ENCODE measurements at places on chromosomes 7 and 10. TPM values are rescaled to one million over a fixed set of nuclear protein-coding genes. Genes with fewer than 3 reads are reported as not detected.

The EBF3 gene
- total RNA-seq = not detected

The AP4M1 gene
- 8.2 TPM for total RNA-seq

The FFAR4 gene
- total RNA-seq = not detected

DNA sequence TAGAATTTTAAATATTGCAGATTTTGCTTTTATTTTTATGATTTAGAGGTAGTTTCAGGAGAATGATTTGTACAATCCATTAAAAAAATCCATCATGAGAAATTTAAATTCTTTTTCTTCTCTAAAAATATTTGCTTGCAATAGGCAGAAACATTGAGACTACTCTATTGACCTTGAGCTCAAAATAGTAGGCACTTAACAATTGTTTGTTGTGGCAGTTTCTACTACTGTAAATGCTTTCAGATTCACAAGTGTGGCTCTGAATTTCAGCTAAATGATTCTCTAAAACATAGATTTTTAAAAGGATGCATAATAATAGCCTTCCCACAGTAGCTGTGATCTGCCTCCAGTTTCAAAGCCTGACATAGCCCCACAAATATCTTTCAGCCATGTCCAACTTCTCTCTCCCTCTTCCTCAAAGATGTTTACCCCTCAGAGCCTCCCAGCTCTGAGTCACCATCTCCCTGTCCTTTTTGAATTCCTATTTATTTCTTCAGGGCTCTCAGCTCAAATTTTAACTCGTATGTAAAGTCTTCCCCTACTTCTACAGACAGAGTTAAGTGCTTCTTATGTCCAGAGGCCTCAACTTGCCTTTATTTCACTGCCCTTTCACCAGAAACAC lies 160.5 kb downstream of the AOAH start:
- H3K4me1 ChIP-seq = no peaks in the 10 kb centered on the region
- no peaks in the 10 kb centered on the region for H3K36me3 ChIP-seq
- H3K27me3 ChIP-seq = no peaks in the 10 kb centered on the region
- H3K27ac ChIP-seq = no peak overlapping the region

- H3K4me3 ChIP-seq = no peak overlapping the region
- H3K27me3 ChIP-seq = no peaks in the 10 kb centered on the region
- H3K4me1 ChIP-seq = no peaks in the 10 kb centered on the region
- H3K36me3 ChIP-seq = no peaks in the 10 kb centered on the region
Measured at GRCh38 chr10:10860455-10860976, 157.2 kb upstream of the CELF2 start.

- H3K36me3 ChIP-seq = no peaks in the 10 kb centered on the region
- no peak for DNase-seq
- H3K4me1 ChIP-seq = no peaks in the 10 kb centered on the region
- peaks cover 12% of the 10 kb centered on the region for H3K27me3 ChIP-seq
Measured at GRCh38 chr7:42244828-42245227, 7.8 kb upstream of the GLI3 start.

- H3K4me1 ChIP-seq = peaks cover 48% of the 10 kb centered on the region
- H3K4me3 ChIP-seq = no peak overlapping the region
- no peak overlapping the region for H3K27ac ChIP-seq
- no peaks in the 10 kb centered on the region for H3K36me3 ChIP-seq
- DNase-seq = no peak
- H3K27me3 ChIP-seq = no peaks in the 10 kb centered on the region
Measured at GRCh38 chr7:4003503-4003902, 678.6 kb upstream of the FOXK1 start.

DNA sequence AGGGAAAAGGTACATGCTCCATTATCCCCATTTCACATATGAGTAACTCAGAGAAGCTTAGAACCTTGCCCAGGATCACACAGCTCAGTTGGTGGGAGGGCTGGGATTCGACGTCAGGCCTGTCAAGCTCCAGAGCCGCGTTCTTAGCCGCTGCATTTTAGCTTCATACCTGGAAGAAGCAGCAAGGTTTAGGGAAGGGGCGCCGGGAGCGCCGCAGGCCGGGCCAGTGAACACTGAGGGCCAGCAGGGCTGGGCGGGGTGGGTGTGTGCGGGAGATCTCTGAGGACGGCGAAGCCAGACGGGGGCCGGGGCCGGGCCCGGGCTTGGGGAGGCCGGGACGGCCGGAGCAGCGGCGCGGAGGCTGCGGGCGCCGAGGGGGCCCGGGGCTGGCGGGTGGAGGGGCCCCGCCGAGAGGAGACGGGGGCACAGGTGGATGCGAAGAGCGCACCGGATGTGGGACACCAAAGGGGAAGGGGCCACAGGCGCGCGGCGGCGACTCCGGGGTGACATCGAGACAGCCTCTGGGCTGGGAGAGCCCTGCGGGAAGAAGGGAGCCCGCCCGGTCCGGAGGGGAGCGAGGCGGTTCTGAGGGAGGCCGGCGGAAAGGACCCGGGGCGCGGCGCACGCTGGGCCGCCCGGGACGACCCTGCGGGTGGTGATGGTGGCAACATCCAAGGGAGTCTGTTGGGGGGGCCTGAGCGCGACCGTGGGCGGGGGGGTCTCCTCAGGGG lies 498 bp downstream of the NDST2 start:
- H3K4me1 ChIP-seq = peaks cover 21% of the 10 kb centered on the region
- no peaks in the 10 kb centered on the region for H3K27me3 ChIP-seq
- H3K36me3 ChIP-seq = peaks cover 33% of the 10 kb centered on the region

GRCh38 chr7:84250452-84250851 lies 55.9 kb upstream of the SEMA3A start:
- no peaks in the 10 kb centered on the region for H3K4me1 ChIP-seq
- no peaks in the 10 kb centered on the region for H3K36me3 ChIP-seq
- no peaks in the 10 kb centered on the region for H3K27me3 ChIP-seq

- no peak overlapping the region for H3K4me3 ChIP-seq
- no peak for DNase-seq
- no peaks in the 10 kb centered on the region for H3K36me3 ChIP-seq
- H3K27ac ChIP-seq = no peak overlapping the region
- H3K27me3 ChIP-seq = no peaks in the 10 kb centered on the region
Measured at GRCh38 chr10:63986536-63986935, 465.3 kb downstream of the REEP3 start.

DNA sequence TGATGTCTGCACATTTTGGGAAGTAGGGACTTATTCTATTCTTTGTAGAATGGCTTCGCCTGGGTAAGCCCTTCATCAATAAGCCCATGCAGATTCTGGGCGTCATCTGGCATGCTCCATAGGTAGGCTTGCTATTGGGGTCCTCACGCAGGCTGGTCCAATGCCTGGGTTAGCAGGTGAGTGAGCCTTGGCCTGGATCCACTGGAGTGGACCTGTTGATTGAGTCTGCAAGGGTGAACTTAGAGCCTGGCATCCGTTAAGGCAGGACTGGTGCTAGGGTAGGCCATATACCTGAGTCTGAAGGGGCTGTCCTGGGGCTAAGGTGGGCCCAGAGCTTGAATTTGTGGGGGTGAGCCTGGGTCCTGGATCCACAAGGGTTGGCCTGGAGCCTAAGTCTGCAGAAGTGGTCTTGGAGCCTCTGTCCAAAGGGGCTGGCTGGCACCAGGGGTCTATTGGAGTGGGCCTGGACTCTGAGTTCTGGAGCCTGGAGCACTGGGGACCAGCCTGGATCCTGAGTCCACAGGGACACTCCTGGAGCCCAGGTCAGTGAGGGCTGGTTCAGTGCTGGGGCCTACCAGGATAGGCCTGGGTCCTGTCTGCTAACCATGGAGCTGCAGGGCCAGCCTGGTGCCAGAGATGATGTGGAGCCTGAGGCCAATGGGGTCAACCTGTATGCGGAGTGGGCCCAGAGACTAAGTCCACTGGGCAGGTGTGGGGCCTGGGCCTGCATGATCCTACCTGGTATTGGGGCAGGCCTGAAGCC lies 297.7 kb downstream of the PTPRN2 start:
- H3K27me3 ChIP-seq = no peaks in the 10 kb centered on the region
- H3K4me3 ChIP-seq = no peak overlapping the region
- no peak for DNase-seq
- H3K36me3 ChIP-seq = no peaks in the 10 kb centered on the region
- H3K27ac ChIP-seq = no peak overlapping the region

- H3K36me3 ChIP-seq = no peaks in the 10 kb centered on the region
- peak overlapping the region; percentile 67 for H3K27ac ChIP-seq
- no peaks in the 10 kb centered on the region for H3K27me3 ChIP-seq
- DNase-seq = peak; percentile 20
Measured at GRCh38 chr7:111029574-111030251, 61.2 kb upstream of the LRRN3 start.

- H3K4me3 ChIP-seq = no peak overlapping the region
- no peak overlapping the region for H3K27ac ChIP-seq
Measured at GRCh38 chr10:86979296-86979818, 11.1 kb downstream of the ADIRF start.

DNA sequence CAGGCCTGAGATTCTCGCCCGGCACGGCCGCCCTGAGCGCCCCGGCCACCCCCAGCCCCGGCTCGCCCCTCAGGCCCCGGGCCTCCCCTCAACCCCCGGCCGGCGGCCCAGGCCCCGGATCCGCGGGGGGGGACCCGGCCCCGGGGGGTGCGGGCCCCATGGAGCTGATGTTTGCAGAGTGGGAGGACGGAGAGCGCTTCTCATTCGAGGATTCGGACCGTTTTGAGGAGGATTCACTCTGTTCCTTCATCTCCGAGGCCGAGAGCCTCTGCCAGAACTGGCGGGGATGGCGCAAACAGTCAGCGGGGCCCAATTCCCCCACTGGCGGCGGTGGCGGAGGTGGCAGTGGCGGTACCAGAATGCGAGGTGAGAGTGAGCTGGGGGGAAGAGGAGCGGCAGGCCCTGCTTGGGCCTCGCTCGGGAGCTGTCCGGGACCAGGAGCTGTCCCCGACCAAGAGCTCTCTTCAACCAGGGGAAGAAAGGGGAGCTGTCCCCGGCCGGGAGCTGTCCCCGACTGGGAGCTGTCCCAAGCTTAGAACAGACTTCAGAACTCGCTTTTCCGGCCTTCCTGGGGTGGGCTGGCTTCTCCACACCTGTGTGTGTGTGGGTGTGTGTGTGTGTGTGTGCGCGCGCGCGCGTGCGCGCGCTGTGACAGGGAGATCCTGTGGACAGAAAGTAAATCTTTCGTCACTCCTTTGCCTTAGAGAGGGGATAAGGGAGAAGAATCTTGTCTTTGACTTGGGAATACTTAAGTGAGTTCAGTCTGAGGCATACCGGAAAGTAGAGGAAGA lies 510 bp downstream of the ZSWIM8 start:
- H3K4me3 ChIP-seq = peak overlapping the region; percentile 75
- H3K27ac ChIP-seq = peak overlapping the region; percentile 70
- peaks cover 48% of the 10 kb centered on the region for H3K4me1 ChIP-seq
- H3K36me3 ChIP-seq = peaks cover 18% of the 10 kb centered on the region
- no peak for DNase-seq
- H3K27me3 ChIP-seq = no peaks in the 10 kb centered on the region

- peaks cover 2% of the 10 kb centered on the region for H3K27me3 ChIP-seq
- no peaks in the 10 kb centered on the region for H3K36me3 ChIP-seq
- no peak overlapping the region for H3K4me3 ChIP-seq
- no peak overlapping the region for H3K27ac ChIP-seq
Measured at GRCh38 chr10:114349522-114350215, 54.6 kb downstream of the AFAP1L2 start.

DNA sequence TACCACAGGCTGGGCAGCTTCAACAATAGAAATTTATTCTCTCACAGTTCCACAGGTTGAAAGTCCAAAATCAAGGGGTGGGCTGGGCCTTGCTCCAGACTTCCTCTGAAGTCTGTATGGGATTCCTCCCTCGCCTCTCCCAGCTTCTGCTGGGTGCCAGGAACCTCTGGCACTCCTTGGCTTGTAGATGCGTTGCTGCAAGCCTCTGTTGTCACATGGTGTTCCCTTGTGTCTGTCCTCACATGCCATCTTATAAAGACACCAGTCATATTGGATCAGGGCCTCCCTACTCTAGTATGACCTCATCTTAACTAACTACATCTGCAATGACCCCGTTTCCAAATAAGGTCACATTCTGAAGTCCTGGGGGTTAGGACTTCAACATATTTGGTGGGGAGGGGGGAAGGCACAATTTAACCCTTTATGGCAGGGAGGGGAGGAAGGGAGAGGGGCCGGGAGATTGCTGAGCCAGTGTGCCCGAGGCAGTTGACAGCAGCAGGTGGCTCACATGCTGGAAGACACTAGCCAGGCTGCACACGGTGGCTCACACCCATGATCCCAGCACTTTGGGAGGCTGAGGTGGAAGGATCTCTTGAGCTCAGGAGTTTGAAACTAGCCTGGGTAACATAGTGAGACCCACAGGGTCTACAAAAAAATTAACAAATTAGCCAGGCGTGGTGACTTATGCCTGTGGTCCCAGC lies 18.8 kb downstream of the ZNF282 start:
- H3K4me1 ChIP-seq = no peaks in the 10 kb centered on the region
- no peak for DNase-seq
- peaks cover 94% of the 10 kb centered on the region for H3K36me3 ChIP-seq
- H3K27ac ChIP-seq = no peak overlapping the region
- H3K27me3 ChIP-seq = no peaks in the 10 kb centered on the region
- no peak overlapping the region for H3K4me3 ChIP-seq

- H3K27me3 ChIP-seq = no peaks in the 10 kb centered on the region
- no peak overlapping the region for H3K27ac ChIP-seq
- no peaks in the 10 kb centered on the region for H3K36me3 ChIP-seq
- H3K4me1 ChIP-seq = no peaks in the 10 kb centered on the region
Measured at GRCh38 chr10:93947524-93947923, 46.2 kb upstream of the PLCE1 start.

DNA sequence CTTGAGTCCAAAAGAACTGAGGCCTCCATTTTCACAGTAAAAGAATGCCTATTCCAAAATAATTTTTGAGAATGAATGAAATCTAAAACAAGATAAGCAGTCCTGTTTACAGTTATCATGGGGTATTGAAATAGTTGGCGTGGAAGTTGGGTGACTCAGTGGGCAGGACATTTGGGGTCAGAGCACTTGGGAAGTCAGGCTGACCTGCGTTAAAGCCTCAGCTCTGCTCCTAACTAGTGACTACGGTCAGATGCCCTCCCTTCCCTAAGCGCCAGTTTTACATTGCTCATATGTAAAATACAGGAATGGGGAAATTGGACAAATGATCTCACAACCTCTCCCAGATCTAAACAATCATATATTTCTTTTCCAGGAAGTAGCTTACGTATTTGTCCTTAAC lies 2.3 kb upstream of the PAPSS2 start:
- H3K4me1 ChIP-seq = peaks cover 26% of the 10 kb centered on the region
- DNase-seq = no peak
- H3K36me3 ChIP-seq = no peaks in the 10 kb centered on the region
- no peak overlapping the region for H3K4me3 ChIP-seq
- peaks cover 5% of the 10 kb centered on the region for H3K27me3 ChIP-seq
- no peak overlapping the region for H3K27ac ChIP-seq

GRCh38 chr7:129845972-129846327 lies 106.8 kb downstream of the UBE2H start:
- no peaks in the 10 kb centered on the region for H3K4me1 ChIP-seq
- H3K27ac ChIP-seq = no peak overlapping the region
- no peaks in the 10 kb centered on the region for H3K27me3 ChIP-seq
- H3K36me3 ChIP-seq = peaks cover 3% of the 10 kb centered on the region
- DNase-seq = no peak
- no peak overlapping the region for H3K4me3 ChIP-seq
